Stimulated activated CD4-positive, alpha-beta T cell treated with anti-CD3 and anti-CD28 coated beads, Interleukin-1b, Interleukin-23, amount 100 ng/mL, for 4 hours (primary cell): ENCODE measurements at places on chromosomes 16 and 17.

DNA sequence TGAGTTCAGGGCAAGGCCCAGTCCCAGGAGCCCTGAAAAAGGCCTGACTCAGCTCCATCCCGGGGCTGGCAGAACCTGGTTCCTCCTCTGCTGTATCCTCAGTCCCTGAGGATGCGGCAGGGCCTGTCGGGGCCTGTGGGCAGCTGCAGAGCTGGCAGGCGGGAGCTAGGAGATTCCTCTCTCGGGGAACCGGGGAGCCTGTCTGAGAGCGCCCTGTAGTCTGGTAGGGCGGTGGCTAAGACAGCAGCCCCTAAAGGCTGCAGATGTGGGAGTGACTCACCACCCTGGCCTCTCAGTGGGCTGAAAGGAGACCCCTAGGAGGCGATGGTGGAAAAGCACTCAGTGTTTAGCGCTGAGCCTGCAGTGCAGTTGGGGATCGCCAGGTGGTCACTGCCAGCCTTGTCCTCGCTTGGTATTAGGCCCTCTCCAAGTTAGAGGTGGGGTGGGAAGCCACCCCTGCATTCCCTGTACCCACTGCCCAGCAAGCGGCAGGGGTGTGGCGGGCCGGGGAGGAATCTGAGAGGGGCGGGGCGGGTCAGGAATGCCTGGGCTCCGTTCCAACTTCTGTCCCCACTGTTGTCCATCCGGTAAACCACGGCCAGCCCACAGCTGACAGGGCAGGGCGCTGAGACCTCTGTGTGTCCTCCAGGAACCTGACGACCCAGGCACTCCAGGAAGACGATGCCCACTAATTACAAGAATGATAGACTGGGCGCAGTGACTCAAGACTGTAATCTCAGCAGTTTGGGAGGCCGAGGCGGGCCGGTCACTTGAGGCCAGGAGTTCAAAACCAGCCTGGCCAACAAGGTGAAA is 29.5 kb upstream of the CDH1 start:
- no peak for DNase-seq

DNA sequence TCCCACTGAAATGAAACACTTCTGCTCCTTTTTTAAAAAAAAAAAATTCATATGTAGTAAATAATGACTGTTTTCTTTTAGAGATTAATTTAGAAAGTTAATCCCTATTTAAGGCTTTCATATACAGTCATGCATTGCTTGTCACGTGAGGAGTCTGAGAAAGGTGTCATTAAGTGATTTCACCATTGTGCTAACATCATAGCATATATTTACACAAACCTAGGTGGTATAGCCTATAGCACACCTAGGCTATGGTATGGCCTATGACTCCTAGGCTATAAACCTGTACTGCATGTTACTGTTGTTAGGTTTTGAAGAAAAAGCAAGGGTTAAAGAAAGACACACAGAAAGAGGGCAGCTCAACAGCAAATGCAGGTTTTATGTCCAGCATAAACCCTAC is 13.7 kb downstream of the PPY start:
- DNase-seq, result no peak

DNA sequence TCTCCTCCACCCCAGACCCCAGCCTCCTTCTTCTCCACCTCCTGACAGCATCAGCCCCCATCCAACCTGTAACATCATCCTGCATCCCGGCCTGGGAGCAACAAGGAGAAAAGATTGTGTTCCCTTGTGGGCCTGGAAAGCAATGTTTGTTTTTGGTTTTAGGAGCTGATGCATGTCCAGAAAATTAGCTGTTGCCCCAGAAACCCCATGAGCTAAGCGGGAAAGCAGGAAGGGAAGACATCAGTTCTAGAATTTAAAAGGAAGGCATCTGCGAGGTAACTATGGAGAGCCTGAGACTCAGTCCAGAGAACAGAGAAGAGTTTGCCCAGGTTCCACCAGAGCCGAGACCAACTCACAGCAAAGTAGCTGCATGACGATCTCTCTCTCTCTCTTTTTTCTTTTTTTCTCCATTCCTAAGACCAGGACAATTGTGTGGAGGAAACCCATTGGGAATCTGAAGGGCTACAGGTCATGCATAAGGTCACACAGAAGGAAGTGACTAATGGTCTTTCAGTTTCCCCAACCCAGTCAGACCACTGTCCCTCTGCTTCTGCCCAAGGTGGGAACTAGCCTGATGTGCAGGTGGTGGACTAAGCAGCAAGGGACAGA is 124.4 kb downstream of the SLC39A11 start:
- DNase-seq, result no peak

- DNase-seq, result no peak
These were observed 24.0 kb downstream of the MEOX1 start for GRCh38 chr17:43637563-43638323.

DNA sequence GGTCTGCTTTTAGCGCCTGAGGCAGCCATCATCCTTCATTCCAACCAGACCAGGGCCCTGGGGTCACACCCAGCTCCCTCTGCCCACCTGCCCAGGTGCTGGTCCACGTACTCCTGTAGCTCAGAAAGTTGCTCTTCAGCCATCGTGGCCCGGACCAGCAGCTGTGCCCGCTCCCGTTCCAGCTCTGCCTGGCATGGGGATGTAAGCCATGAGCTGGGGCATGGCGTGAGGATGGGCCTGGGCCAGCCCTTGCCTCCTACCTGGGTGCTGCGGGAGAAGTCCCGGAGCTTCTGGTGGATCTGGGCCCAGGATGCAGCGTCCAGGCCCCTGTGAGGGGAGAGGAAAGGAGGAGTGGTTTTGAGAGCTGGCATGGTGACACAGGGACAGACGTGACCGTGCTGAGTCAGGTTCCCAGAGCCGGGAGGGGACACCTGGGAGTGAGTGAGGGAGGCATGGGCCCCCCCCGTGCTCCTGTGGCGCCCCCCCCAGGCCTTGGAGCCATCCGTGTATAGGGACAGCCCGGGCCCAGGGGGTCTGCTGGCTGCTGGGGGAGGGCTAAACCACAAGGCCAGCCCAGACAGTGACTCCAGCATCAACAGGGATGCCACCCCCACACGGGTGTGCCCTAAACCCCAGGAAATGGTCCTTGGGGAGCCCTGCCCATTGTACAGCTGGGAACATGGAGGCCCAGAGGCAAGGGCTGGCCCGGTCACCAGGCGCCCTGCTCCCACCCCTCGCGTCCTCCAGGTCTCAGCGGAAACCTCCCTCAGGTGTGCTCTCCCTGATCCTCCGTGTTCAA is 2.1 kb downstream of the ANTKMT start:
- no peak for DNase-seq

- no peak for DNase-seq
These were observed 232.2 kb upstream of the HS3ST3A1 start for GRCh38 chr17:13833921-13834320.

GRCh38 chr17:30520882-30521281 is 43.7 kb downstream of the GOSR1 start:
- no peak for DNase-seq

GRCh38 chr17:9974448-9975381 is 69.6 kb upstream of the RCVRN start:
- DNase-seq, result no peak

GRCh38 chr17:82929676-82930042 is 89.8 kb upstream of the ZNF750 start:
- DNase-seq, result no peak
